ENCODE measurements at places on chromosomes 5 and 9.

- DNase-seq, result no peak
Observed at GRCh38 chr5:140664030-140664358, 710 bp upstream of the WDR55 start.

GRCh38 chr5:141848744-141849414 lies 29.3 kb downstream of the PCDH1 start:
- no peak for DNase-seq

- DNase-seq, result no peak
Observed at GRCh38 chr5:82349652-82350051, 71.5 kb upstream of the RPS23 start.

DNA sequence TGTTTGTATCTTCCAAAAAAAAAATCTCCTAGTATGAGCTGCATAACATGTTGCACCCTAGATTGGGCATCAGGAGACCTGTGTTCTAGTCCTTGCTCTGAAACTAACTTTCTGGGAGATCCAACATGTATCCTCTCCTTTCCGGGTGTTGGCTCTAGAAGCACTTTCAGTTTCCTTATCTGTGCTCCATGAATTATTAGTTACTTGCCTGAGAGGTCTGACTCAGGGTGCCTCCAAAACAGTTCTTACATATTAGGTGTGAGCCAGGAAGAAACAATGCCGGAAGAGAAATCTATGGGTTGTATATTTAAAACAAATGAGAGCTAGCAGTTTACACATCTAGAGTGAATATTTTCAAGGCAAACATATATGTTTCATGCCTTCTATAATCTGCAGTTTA lies 36.7 kb upstream of the SLC36A2 start:
- DNase-seq, result no peak

- DNase-seq, result no peak
Observed at GRCh38 chr9:121781145-121781548, 129.7 kb downstream of the DAB2IP start.

DNA sequence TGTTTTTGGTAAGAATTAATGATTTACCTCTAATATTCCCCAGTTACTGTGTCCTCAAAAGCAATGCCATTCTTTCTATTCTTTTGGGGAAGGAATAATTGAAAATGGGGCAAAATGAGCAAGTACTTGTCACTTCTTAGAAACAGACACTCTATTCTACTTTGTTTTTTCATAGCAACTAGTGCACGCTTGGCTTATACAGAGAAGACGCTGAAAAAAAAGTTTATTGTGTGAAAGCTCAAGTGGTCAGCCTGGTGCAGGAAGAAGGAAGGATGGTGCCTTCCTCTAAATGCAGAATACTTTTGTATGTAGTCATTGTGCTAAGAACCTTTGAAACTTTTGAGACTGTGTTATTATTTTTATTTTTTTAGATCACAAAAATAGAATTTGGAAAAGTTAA lies 29.6 kb downstream of the ANKDD1B start:
- no peak for DNase-seq

- no peak for DNase-seq
Observed at GRCh38 chr9:22373636-22374035, 73.0 kb upstream of the DMRTA1 start.

DNA sequence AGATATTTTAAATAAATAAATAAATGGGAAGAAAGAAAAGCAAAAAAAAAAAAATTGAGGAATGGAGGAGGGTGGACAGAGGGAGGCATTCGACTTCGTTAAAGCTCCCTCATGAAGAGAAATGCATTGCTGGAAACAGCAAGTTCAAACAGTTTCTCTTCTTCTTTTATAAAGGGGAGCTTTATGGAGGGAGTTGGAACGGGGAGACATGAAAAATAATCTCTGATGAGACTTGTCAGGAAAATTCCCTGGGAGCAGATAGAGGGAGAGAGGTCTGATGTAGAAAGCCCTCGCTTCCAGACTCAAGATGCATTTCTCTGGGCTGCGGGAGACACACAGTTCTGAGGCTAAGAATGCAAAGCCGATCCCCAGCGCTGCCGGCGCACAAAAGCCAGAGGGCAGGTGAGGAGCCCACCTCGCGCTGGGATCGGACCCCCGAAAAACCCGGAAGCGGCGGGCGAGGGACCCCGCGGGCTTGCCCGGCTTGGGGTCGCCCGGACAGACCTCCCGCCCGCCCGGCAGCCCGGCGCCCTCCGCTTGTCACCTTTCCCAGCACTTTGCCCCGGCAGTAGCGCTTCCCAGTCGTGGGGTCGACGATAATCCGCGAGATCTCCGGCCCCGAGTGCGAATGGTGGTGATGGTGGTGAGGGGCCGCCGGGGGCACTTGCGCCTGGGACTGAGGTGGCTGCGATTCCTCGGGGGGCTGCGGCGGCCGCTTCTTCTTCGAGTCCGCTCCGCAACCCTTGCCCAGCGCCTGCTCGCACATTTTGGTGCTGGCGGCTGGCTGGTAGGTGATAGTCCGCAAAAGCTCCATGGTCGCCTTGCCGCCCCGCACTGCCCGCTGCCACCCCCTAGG lies 512 bp downstream of the PLK2 start:
- DNase-seq, result no peak

DNA sequence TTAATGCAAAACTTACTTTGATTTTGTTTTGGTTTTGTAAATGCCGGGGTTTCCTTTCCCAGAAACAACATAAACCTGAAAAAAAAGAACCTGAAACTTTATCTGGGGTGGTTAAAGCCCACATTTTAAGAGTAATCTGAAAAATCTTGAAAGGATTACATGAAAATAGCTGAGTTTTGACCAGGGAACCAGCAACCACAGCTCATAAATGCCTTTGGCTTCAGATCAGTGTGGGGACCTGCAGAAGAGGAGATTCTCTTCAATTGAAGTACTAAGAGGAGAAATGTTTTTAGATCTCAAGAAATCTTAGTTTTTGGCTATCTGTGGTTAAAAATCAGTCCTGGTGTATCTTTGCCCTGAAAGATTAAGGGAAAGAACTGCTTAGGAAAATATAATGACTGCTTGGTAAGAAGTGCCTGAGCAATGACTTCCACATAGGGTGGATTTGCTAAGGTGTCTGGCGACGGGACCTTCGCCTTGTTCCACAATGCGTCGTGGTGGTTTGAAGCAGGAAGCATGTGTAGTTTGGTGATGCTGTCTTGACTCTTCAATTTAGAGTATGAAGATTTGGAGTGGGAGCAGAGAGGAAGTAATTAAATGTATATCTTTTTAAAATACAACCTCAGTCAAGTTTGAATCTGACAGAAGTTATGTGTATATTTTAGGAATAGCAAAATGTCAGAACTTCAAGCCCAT lies 186.5 kb downstream of the MAN2A1 start:
- DNase-seq, result no peak

DNA sequence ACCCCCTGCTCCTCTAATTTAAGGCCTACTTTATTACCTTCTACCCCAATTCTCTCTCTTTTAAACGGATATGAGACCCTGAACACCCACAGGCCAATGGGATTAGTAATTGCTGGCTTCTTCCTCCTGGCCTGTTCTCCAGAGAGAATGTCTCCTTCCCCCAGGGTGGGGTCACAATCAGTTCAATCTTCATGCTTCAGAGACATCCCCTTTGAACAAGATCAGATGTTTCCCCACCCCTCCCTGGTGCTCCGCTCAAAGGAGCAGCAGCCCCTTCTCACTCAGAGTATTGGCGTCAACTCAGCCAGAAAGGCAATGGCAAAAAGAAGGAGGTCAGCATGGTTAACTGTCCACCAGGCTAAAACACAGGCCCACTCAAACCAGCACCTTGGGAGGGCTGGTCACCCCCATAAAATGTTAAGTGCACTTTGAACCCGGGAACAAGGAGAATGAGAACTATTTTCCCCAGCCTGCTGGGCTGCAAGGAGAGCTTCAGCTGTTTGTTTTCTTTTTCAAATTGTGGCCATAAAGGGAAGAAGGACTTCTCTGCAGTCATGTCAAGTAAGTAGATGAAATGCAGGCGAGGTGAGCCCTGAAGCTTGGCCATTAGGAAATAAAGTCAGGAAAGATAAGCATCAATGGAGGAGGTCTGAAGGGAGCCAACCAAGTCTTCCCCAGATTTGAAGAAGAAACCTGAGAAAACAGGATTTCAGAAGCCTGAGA lies 20.1 kb downstream of the LHFPL2 start:
- no peak for DNase-seq

GRCh38 chr5:133205649-133206048 lies 153.8 kb downstream of the HSPA4 start:
- no peak for DNase-seq

- no peak for DNase-seq
Observed at GRCh38 chr5:90337449-90338052, 72.0 kb downstream of the CETN3 start.

- DNase-seq, result no peak
Observed at GRCh38 chr5:35263266-35263877, 33.1 kb upstream of the PRLR start.

- DNase-seq, result no peak
Observed at GRCh38 chr5:149930043-149930748, 14.4 kb downstream of the PDE6A start.

DNA sequence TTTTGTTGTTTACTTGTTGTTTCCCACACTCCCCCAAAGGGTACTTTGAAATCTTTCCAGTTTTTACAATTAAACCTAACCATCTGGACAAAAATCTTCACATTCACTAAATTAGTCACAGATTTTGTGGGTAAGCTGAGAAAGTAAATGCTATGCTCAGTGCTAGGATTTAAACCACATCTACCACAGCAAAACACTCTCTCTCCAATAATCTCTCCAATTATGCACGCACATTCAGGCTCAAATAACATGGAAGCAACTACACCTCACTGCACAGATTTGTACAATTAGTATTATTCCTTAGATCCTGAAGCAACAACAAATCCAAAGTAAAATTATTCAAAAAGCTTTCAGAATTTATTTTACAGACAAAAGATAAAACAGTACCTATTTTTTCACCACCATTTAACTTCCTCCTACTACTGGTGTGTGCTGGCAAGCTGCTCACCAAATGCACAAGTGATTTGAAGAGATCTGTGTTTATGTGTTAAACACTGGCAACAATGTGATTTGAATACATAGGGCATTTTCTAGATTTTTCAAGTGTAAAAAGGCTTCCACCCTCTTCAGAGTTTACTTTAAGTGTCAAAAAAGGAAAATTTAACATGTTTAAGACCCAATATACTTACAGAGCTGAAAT lies 16.6 kb downstream of the ZNF608 start:
- no peak for DNase-seq

DNA sequence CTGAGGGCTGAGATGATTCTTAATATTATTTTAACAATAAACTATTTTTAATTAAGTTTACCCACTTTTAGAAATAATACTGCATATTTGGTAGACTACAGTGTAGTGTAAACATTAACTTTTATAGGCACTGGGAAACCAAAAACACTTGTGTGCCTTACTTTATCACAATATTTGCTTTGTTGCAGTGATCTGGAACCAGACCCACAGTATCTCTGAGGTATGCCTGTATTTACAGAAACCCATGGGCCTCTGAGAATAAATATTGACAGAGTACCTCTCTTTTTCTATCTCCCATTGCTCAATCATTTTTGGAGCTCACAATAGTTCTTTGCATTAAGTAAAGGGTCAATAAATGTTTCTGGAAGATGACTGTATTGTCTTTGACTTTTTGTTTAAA lies 73.3 kb downstream of the SLCO4C1 start:
- DNase-seq, result no peak

DNA sequence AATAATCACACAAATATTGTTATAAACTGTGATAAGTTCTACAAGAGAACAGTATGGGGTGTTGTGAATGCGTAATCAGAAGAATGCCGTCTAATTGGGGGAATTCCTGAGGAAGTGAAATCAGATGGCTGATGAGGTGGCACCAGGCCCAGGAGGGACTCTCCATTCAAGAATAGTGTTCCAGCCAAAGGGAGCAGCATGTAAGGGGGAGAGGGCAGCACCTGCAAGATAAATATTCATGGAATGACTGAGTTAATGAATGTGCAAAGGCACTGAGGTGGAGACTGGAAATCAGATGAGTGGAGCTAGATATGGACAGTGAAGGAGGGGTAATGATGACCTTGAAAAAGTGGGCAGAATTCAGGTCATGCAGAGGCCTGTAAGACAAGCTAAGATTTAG lies 250.6 kb downstream of the ARRDC3 start:
- no peak for DNase-seq

GRCh38 chr5:133304707-133305216 lies 252.9 kb downstream of the HSPA4 start:
- DNase-seq, result no peak

DNA sequence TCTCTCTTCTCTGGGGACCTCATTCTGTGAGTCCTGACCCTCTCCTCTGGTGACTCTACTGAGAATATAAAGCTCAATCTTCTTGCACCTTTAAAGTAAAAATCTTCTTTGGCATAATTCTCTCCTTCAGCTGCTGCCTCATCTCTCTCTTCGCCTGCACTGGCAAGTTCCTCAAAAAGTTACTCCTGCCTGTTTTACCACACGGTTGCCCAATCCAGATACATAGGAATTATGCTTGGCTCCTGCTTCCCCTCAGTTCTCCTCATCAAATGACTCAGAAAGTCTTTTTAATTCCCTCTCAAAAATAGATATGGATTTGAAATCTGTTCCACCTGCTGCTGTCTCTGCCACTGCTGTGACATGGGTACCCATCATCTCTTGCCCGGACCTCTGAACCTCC lies 14.4 kb upstream of the HRCT1 start:
- no peak for DNase-seq

DNA sequence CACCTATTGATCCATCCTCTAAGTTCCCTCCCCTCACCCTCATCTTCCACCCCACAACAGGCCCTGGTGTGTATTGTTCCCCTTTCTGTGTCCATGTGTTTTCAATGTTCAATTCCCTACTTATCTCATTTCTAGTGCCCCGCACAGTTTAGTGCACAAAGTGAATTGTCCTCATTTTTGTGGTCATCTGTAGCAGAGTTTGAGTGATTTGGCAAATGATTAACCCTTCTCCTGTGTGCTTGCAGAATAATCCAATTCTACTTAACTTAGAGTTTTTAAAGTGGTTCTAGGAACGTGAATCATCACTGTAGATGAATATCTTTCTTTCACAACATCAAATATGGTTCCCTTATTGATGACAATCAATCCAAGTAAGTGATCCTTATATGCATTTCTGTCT lies 6.3 kb upstream of the HAPLN1 start:
- DNase-seq, result no peak

DNA sequence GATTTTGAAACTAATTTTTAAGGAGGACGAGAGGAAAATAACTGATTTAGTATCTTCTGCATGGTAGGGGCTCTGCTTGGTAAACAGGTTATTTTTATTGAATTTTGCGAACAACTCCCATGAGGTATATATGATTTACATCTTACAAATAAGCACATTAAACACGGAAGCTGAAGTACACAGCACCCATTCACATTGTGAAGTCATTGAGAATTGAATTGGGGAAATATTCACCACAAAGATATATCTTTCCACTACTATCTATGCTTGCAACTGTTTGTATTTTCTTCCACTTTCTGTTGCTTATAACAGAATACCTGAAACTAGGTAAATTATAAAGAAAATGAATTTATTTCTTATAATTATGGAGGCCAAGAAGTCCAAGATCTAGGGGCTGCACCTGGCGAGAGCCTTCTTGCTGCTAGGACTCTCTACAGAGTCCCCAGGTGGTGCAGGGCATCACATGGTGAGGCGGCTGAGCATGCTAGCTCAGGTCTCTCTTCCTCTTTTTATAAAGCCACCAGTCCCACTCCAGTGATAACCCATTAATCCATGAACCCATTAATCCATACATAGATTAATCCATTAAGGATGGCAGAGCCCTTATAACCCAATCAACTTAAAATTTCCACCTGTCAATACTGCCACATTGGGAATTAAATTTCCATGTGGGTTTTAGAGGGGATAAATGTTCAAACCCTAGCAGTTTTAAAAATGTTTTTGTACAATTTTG lies 79.0 kb upstream of the ZNF608 start:
- no peak for DNase-seq

- DNase-seq, result no peak
Observed at GRCh38 chr5:132469380-132470009, 21.1 kb downstream of the IRF1 start.

GRCh38 chr9:130300739-130301138 lies 35.2 kb downstream of the HMCN2 start:
- no peak for DNase-seq

All from AG04449 (cell line).